ENCODE measurements at places on chromosomes 6 and 20.

DNA sequence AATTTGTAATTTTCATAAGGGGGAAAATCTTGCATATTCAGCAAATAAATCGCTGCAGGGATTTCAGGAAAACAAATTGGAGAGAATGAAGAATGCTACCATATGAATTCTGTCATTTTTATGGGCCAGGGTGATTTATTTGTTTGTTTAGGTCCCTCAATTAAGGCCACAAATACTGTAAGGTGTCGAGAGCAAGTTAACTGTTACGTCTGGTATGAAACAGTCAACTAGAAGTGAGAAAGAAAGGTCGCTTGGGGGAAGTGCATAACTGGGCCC lies 166.9 kb upstream of the TSHZ2 start:
- DNase-seq = no peak

DNA sequence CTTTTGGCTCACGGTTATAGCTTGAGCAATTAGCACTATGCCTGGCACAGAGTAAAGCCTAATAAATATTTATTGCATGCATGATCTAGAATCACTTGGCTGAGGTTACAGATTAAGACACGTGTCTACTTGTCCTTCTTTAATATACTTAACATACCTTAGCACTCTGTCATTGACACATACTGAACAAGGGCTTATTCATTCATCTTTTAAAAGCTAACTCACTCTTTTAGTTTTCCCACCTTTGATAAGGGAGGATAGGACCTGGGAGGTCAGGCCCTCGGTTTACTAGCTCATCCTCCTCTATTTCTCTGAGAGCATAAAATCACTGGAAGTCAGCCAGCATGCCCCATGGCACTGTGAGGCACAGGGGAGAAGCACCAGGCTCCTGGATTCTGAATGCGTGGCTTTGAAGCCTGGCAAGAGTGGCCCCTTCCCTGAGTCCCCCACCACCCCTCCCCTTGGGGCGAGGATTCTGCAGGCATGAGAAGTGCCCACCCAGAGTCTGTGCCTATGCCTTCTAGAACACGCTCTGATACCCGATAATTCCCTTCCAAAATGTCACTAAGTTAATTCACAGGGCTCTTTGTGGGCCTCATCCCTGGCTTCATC lies 11.2 kb downstream of the ZCCHC3 start:
- DNase-seq = no peak

DNA sequence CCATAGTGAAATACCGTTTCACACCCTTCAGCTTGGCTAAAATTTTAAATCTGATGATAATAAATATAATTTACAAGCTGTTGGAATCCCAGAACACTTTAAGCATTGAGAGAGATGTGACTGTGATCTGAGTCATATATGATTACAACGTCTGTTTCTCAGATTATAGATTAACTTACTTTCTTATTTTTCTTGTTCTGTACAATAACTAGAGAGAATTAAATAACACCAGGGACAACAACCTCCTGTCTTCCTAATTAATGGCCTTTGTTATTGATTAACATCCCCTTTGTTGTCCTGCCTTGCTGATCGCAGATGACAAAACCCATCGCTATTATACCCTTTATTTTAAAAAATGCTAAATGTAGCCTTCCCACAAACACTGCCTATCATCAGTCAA lies 87.8 kb upstream of the EZR start:
- no peak for DNase-seq

DNA sequence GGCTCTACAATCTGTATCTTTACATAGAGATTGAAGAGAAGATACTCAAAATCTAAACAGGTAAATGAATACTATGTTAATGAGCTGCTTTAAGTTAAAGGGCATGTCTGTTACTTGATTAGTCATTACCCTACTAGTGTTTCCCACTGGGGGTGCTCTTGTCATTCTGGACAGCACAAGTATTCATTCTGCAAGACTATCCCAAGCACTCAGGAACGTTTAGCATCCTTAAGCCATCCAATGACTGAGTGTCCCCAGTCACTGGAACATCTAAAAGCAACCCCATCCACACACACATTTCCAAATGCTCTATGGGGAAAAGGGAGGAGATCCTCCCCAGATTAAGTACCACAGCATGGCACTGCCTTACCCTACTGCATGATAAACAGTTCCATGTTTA lies 25.7 kb downstream of the EZR start:
- DNase-seq = no peak

GRCh38 chr6:104227508-104227907 lies 632.2 kb downstream of the HACE1 start:
- DNase-seq = no peak

GRCh38 chr6:167957626-167958025 lies 39.8 kb upstream of the KIF25 start:
- no peak for DNase-seq

DNA sequence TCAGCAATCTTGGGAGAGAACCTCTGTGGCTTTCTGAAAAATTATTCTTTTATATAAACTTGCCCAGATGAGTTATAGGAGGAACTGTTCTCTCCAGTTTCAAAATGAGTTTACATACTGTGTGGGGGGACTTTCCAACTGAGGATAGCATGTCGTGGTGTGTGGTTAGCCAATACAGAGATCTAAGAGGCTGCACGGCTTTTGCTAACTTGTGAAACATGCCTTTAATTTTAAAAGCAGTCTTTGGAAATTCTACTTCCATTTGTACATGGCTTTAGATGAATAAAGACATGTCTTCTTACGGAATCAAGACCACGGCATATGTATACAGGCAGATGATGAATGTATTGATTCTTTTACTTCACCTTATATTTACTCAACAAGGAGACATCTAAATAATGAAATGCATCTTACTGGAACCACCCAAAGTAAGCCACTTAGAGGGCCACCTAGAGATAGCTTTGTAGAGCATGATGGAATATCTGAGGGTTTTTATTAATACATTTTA lies 39.8 kb downstream of the HIVEP1 start:
- no peak for DNase-seq

DNA sequence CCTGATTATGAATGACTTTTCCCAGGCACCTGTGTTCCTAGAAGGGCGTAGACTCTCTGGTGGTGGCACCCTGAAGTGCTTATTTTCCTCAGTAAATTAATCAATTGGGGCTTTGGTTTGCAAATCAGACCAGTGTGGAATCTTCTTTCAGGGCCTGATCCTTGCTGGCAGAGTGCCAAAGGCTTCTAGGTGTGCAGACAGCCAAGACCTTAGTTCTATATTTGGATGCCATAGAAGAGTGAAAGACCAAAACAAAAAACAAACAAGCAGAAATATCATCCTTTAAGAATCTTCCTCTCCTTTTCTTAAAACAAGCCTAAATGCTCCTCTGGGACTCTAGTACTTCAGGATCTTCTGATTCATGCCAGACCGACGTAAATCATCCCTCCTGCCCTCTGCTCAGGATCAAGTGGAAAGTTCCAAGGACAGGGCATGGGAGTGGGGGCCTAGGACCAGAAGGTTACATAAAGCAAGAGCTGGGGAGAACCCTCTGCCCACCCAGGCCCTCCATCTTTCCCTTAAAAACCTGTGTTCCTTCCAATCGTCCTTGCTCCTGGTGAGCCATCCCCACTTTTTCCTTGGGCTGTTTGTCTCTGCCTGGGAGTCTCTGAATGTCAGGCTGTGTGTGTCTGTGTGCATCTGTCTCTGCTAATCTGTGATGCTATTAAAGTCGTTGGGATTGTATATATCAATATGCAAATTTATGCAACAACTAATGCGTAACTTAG lies 70.5 kb upstream of the MYLIP start:
- DNase-seq = no peak
